CD8-positive, alpha-beta T cell (primary cell): ENCODE measurements at places on chromosomes 6 and 20.

DNA sequence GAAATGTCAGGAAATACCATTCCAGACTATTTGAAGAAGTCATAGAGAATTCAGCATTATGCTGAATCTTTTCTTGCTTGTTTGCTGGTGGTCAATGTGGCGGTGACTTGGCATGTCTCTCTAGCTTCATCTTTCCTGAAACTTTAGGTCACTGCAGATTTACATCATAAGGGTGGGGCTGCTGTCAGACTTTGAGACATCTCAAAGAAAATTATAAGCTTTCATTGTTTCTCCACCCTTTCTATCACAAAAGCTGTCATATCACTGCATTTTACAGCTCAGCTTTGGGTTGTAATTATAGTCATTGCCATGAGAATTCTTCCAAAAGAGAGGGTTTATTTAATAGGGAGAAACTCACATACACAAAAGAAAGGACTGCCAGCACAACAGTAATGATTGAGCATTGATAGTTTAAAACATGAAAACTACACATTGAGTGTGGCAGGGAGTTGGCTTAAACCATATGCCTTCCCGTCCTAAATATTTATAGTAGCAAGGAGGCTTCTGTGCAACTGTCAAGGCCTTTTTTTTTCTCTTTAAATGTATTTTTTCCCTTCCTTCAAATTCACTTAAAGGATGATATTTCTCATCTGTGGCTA, 44.7 kb upstream of the LRRC1 start:
- no peak for DNase-seq

DNA sequence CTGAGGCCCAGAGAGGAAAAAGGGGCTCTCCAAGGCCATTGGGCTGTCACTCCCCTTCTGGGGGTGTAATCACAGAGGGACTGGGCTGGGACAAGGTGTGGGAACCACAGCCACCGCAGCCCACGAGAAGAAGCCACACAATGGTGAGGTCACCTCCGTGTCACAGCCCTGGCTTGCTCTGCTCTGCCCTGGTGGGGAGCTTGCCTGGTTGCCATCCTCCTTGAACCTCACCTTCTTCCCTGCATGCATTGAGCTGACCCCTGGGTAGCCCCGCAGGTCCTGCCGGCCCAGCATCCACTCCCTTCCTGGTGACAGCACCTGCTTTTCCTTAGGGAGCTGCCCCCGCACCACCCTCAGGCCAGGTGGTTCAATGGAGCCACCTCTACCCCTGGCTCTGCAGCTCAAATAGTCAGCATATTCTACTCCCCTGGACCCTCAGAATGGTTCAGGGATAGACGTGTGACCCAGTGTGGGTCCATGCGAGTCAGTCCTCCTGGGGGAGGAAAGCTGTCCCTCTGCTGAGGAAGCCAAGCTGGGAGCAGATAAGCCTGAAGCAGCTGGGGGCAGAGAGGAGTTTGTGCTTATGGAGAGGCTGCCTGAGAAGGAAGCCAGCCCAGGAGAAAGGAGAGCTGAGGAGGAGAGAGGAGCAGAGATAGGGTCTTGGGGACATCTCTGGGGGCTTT, 21.3 kb downstream of the RBM38 start:
- DNase-seq: peak; percentile 68

DNA sequence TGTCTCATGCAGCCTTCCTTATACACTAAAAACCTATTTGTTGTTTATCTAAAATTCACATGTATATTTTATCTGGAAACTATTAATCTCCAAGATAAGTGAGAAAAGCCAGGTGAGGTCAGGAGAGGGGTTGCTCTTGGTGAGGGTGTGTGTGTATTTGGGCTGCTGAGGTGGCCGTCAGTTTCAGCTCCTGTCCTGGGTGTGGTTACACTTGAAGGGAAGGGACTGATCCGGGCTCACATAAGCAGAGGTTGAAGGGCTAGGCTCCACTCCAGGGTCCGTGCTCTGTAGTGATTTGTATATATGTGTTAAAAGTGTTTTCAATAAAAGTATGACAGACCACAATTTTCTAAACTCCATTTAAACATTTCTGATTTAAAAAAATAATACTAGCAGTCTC, 13.5 kb upstream of the SNAI1 start:
- no peak for DNase-seq

- DNase-seq: no peak
These were observed 17.1 kb upstream of the MLN start for GRCh38 chr6:33820784-33821520.

DNA sequence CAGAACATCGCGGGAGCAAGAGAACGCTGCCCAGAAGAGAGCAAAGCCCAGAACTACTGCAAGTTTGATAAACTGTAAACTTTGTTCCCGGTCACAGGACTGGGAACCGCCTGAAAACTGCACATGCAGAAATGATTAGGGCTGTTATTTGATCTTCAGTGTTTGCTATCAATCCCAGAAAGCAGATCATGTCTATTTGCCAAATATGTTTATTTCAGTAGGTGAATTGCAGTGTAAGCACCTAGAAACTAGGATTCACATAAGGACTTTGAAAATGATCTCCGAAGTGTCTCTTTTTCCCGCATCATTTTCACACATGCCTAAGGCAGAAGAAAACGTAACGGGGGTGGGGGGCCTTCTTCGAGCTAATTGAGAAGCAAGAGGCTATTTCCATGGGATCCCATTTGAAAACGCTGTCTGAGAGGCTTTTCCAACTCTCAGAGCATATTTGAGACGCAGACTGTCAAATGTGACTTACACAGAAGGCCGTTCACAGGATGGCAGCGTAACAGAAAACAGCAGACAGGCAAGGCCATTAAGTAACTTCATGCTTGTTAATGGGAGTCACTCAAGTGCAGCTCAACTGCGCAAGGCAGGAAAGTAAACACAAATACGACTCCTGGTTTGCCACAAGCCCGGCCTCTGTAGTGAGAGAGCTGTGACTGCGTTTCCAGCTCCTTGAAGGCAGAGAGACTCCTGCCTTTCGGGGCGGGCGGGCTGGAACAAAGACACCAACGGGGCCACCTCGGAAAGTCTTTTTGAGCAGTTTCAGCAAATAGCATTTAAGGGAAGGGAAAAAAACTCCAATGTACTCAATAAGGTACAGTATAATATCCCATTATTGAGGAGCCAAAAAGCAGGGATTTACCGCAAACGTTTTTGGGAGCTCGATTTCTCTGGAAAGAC, 144.7 kb upstream of the ZNF217 start:
- no peak for DNase-seq

GRCh38 chr6:105981002-105981887, 104.9 kb upstream of the PRDM1 start:
- peak; percentile 34 for DNase-seq

GRCh38 chr20:63095718-63096654, 89.2 kb upstream of the BHLHE23 start:
- no peak for DNase-seq

DNA sequence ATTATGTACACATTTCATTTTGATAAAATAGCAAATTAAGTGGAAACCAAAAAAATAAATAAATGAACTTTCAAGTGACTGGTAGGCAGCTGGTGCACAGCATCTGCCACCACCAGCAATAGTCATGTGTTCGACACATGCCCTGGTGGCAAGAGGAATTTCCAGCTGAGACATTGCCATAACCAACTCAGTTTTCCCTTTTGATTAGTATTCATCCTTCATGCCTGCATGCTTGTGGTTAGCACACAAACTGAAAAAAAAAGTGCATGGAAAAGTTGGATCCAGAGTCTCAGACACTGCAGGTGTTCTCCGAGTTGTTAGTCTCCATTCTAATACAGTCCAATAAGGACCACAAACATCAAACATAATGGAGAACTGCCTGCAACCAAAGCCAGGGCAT, 156.0 kb upstream of the SOX4 start:
- no peak for DNase-seq

GRCh38 chr6:43972913-43973300, 154.3 kb downstream of the MRPL14 start:
- DNase-seq: no peak

DNA sequence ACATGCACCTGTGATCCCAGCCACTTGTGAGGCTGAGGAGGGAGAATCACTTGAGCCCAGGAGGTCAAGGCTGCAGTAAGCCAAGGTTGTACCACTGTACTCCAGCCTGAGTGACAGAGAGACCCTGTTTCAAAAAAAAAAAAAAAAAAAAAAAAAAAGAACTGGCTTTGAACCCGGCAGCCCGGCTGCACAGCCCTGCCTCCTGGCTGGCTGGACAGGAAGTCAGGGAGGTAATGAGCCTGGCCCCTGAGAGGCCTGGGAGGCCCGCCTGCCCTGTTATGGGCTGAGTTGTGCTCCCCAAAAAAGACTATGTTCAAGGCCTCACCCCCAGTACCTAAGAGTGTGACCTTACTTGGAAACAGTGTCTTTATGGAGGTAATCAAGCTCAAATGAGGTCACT, 65.6 kb downstream of the ABHD12 start:
- DNase-seq: no peak

DNA sequence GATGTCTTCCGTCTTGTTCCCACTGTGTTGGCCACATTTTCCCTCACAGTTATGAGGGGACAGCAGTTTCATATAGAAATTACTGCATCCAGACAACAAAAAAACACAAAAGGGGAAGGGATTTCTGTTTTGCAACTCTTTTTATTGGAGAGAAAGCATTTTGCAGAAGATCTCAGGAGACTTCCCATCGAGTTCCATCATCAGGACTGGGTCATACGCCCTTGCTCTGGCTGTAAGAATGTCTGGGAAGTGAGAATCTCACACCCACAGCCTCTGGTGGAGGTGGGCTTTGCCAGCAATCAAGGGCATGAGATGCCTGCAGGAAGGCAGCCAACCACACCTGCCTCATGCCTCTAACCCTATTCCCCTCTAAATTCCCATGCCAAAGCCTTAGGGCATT, 5.8 kb upstream of the IGF2R start:
- DNase-seq: no peak

GRCh38 chr6:136549300-136550044, 750 bp downstream of the MAP7 start:
- DNase-seq: peak; percentile 22

GRCh38 chr20:32179515-32179914, 28.0 kb downstream of the PLAGL2 start:
- DNase-seq: no peak

- no peak for DNase-seq
These were observed 240.7 kb downstream of the ARID1B start for GRCh38 chr6:157017861-157018260.

DNA sequence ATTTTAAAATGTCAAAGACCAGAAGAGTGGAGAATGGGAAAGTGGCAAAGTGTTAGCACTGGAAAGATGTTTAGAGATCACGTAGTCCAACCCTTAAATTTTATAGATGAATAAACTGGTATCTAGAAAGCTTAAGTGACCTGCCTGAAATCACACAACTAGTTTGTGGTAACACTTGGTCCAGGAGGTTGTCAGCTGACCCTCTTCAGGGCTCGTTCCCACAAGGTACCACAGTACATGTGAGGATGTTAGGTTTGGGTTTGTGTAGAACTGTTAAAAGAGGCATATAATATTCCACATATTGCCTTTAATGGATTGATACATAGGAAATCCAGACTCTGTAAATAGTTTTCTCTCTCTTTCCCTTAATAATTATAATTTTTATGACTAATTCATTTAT, 39.1 kb downstream of the ENPP1 start:
- DNase-seq: no peak

- DNase-seq: no peak
These were observed 11.1 kb upstream of the TSPYL1 start for GRCh38 chr6:116290799-116291198.

DNA sequence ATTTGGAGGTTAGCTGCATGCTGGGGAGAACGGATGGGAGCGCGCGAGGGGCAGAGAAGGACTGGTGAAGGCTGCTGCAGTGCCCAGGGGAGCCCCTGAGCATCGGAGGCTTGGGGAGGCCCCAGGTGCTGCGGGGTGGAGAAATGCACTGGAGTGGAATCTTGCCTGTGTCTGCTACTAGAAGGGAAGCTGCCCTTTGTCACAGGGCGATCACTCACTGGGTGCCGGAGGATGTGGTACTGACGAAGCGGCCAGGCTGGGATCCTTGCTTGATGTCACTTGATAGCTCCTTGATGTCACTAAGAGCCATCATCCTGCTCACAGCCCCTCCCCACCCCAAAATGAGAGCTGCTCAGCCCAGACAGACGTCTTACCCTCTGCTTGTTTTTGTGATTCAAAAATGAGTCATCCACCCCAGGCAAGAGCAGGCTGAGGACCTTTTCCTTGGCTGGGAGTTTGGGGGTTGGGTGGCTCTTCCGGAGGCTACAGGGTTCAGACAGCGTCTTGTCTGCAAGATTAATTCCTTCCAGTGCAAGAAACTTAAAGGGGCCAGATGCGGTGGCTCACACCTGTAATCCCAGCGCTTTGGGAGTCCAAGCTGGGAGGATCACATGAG, 62.6 kb upstream of the PMEPA1 start:
- no peak for DNase-seq

DNA sequence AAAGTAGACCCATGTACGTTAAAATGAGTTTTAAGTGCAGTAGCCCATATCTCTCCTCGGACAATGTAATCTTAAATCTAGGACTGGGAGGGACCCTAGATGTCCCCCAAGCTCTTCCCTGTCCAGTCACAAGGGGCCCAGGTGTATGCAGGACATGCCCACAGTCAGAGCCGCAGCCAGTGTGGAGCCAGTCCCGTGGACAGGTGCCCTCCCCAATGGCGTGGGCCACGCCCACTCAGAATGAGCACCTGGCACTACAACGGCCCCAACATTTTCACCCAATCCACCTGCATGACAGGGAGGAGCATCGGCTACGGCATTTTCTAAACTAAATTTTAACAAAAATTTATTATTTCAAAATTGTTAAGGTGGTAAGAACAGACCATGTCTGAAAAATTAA, 53.2 kb downstream of the WDR27 start:
- no peak for DNase-seq

GRCh38 chr6:33952016-33952415, 148.2 kb upstream of the MLN start:
- no peak for DNase-seq

DNA sequence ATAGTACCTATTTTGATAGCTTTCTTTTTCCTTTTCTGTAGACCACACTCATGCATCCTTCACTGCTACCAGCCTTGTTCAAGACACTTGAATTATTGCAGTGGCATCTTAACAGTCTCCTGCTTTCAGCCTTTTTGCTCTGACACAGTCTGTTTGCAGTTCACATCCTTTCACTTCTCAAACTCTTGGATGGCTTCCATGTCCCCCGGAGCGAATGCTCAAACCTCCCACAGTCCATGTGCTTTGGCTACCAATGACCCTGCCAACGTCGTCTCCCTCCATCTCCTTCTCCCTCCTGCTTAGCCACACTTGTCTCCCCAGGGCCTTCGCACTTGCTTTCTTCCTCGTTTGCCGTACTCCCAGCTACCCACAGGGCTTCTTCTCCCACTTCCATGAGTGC, 270.0 kb upstream of the ZFP64 start:
- no peak for DNase-seq

GRCh38 chr6:34638834-34639736, 57.5 kb downstream of the ILRUN start:
- no peak for DNase-seq

DNA sequence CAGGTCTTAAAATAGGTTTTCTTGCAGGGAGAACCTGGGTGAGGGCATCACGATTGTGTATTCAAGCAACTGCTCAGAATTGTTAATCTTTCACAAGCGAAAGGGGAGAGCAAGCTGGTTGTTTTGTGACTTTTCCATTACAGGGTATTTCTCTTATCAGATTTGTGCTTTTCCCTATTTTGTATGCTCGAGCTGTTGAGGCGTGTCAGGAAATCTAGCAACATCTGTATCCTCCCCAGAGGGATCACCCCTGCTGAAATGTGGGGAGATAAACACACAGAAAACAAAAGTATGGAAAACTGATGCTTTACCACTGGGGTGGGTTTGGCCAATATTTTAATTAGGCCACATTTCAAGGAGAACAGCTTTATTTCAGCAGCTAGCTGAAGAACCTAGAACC, 187.0 kb downstream of the DTNBP1 start:
- DNase-seq: no peak

- DNase-seq: peak; percentile 24
These were observed 9.9 kb downstream of the HEY2 start for GRCh38 chr6:125759184-125759902.
